Stimulated activated CD8-positive, alpha-beta memory T cell treated with anti-CD3 and anti-CD28 coated beads, Interleukin-4, amount 100 ng/mL, for 1 hour (primary cell): ENCODE measurements at places on chromosomes 16 and 17.

DNA sequence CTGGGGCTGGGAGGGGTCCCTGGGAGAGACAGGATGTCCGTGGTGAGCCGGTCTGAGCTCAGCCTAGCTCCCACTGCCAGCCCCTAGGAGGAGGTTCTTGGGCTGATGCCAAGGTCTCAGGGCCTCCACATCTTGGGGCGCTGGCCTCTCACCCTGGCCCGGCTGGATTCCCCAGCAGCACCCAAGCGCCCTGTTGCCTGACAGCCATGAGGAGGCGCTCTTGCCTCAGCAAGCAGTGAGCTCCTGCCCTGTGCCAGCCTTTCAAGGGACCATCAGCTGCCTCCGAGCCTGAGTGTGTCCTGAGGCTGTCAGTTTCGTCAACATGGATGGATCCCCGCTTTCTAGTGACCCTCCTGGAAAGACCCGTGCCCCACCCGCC lies 234.9 kb upstream of the CIBAR2 start:
- no peak for DNase-seq

- no peak for DNase-seq
Measured at GRCh38 chr17:74859459-74860228, at the start of gene GRIN2C. Gene GRIN2C (minus strand): TSS chr17:74859885. CDS start chr17:74855092, 4,793 bp downstream.

DNA sequence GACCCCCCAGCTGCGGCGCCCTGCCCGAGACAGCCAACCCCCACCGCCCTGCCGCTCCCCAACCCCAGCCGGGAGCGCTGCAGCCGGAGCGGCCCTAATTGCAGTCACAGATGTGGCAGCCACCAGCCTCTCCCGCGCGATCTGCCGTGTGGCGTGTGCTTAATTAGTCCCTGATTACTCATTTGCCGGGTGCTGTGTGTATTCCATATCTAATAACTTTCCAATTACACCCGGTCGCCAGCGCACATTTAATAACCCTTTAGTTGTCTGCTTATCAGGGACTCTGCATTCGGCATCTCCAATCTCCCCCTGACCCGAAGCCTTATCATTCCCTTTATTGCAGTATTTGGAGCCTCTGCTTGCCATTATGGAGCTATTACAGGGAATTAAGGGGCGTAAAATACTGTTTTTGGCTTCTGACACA lies 236.7 kb upstream of the CIBAR2 start:
- no peak for DNase-seq

GRCh38 chr16:52786091-52786490 lies 239.1 kb upstream of the TOX3 start:
- DNase-seq = no peak

DNA sequence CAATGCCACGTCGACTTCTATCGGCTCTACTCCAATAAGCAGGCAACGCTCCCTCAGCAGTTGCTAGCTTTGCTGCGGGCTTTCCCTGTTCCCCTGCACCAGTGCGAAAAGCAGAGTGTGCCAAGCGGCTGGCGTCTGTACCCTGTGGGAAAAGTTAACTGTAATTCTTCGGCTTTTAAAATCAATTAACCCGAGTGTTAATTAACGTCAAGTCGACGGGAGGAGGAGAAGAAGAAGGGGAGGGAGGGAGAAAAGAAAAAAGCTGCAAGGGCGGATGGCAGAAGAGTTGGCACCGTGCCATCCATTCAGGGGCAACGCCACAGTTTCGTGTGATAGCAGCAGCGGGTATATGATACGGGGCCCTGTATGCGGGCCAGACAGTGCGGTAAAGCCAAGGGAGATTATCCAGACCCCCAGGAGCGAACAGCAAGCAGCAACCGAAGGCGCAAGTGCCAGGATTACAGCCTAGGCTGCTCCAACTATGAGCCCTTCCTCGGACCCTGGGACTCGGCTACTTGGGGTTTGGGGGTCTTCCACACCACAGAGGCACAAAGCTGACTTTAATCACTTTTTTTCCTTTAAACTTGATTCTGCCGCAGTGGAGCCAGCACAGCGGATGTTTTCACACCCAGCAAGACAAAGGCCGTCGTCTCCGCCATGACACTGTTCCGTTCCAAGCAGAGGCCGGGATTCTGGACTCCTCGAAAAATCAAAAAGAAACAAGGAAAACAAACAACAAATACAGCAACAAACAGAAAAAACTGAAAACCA lies 253.8 kb upstream of the PMFBP1 start:
- no peak for DNase-seq

- DNase-seq = no peak
Measured at GRCh38 chr16:10988164-10988803, 43.9 kb downstream of the CLEC16A start.

DNA sequence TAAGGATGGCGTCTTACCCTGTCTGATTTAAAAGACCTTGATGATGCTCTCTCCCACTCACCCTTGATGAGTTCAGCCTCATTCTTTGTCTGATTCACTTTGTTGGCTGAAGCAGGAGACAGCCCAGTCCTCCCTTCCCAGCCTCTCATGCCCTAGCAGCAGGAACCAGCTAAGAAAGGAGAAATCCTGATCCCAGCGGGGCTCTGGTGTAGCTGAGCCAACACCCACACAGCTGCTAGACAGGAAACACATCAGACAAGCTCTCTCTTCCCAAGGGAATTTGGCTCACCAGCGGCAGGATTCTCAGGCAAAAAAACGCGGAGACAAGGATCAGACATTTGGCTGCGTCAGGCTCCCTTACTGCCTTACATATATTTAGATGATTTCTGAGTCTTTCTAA lies 211.5 kb downstream of the CDH11 start:
- DNase-seq = no peak

DNA sequence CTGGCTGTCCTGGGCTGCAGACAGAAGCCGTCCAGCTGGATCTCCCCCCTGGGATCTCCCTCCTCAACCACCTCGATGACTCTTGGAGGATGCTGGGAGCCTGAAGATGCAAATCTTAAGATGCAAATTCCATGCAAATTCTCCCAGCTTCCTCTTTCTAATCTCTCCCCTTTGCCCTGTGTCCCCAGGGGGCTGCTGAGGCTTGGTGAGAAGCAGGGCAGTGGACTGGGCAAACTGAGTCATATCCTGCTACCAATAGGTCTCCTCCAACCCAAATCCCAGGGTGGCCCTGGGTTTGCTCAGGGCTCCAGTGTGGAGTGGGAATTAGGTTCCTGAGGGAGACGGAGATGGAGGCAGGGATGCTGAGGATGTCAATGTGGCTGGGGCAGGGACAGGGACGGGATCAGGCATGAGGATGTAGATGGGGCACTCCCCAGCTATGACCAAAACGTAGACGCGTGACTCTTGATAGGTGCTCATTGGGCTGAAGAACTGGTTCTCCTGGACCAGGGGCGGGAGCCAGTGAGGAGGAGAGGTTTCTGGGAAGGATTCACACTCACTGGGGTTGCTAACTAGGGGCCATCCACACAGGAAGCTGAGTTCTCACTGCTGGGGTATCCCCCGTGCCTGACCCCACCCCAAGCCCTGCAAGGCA lies 3.6 kb upstream of the ALOX12B start:
- no peak for DNase-seq

GRCh38 chr16:1831186-1832075 lies 4.4 kb downstream of the FAHD1 start:
- no peak for DNase-seq

DNA sequence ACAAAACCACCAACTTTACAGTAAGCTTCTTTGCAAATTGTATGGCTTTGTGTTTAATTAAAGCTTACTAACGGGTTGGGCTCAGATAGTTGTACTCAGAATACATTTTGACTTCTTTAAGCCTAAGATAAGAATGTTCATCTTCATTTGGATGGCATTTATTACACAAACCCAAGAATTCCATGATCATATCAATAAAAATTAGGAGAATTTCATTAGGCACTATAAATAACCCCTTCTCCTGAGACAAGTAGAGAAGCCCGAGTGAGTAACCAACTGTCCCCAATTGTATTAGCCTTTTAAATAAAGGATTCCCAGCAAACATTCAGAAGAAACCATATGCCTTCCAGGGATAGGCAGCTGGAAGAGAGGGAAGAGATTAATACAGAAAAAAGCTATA lies 504.7 kb downstream of the KCNJ2 start:
- DNase-seq = no peak

DNA sequence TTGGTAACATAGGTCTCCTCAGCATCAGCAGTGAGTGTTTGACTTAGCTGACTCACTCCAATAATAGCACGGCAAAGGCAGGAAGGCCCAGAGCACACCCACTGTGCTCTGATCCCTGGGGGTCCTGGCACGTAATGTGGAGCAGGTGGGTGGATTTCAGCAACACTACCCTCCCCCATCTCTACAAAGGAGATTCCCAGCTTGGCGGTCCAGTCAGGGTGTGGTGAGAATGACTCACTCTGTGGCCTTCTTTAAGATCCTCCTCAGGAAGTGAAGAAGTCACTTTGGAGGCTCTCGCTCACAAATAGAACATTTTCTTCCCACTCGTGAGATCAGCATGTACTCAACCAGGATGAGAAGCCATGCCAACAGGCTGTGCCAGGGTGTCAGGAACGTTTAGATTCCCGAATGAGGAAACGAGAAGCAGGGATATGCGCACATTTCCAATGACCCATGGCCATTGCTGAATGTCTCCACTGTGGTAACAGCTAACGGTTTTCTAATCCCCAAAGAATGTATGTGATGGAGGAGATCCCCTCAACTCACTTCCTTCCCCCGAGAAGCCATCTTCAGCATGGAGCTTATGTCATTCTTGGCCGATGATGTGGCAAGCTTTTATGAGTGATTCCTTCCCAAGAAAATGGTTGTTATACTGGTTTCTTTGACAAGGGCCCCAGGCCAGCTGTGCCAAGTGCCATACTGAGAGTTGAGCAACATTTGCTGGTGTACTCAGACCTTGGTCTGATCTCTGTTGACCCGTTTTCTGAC lies 365.2 kb downstream of the C16orf95 start:
- DNase-seq = no peak

GRCh38 chr17:80750263-80750662 lies 205.6 kb downstream of the RPTOR start:
- no peak for DNase-seq

DNA sequence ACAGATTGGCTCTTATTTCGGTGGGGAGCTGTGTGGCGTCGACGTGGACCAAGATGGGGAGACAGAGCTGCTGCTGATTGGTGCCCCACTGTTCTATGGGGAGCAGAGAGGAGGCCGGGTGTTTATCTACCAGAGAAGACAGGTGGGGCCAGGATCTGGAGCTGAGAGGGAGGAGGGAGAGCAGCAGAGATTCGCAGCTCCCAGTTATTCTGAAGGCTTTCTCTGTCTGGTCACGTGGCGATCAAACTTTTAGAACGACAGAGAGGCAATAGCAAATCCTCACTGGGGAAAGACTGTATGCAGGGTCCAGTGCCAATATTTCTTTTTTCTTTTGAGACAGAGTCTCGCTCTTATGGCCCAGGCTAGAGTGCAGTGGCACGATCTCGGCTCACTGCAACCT lies 22.2 kb downstream of the ITGAL start:
- DNase-seq = no peak

- no peak for DNase-seq
Measured at GRCh38 chr17:1036171-1036844, 39.4 kb downstream of the TIMM22 start.

GRCh38 chr17:72788950-72789585 lies 303.4 kb downstream of the SLC39A11 start:
- DNase-seq = no peak

- no peak for DNase-seq
Measured at GRCh38 chr16:65254144-65254543, 132.3 kb upstream of the CDH11 start.

GRCh38 chr17:55233840-55234239 lies 30.9 kb upstream of the HLF start:
- DNase-seq = no peak

DNA sequence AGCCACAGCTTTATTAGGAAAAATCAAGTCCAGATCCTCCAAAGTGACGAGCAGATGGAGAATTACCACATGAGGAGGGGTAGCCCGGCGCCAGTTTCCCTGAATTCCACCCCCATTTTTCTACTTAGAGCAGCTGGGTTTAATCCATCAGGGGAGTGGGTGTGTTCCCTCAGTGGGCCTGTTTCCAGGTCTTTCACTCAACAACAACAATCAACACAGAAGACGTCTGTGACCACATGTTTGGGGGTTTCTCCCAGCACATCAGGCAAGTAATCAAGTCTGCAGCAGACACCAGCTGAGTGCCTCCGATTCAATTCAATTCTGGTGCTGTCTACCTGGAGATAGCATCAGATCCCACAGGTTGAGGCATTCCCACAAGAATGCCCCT lies 6.8 kb downstream of the SLC6A2 start:
- DNase-seq = no peak

- DNase-seq = no peak
Measured at GRCh38 chr16:72189865-72190371, 18.0 kb upstream of the PMFBP1 start.

DNA sequence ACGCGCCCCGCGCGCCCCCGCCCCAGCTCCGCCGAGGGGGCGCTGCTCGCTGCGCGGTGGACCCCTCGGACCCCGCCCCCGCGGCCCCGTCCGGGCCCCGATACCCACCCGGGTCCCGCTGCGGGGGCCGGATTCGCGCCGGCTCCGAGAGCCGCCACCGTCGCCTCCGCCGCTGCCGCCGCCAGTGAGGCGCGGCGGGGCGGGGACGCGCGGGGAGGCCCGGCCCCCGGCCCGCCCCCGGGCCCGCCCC lies at the start of gene TBC1D16:
Gene TBC1D16 (minus strand): TSS at position 186 of the 250 bp plus-strand sequence. CDS start 22,325 bp downstream, outside the sequence.
- no peak for DNase-seq

- DNase-seq = no peak
Measured at GRCh38 chr17:80703142-80703478, 158.5 kb downstream of the RPTOR start.

- no peak for DNase-seq
Measured at GRCh38 chr16:29719063-29719462, 26.7 kb downstream of the C16orf54 start.

GRCh38 chr17:81031566-81032550 lies 3.1 kb upstream of the BAIAP2 start:
- DNase-seq = no peak

DNA sequence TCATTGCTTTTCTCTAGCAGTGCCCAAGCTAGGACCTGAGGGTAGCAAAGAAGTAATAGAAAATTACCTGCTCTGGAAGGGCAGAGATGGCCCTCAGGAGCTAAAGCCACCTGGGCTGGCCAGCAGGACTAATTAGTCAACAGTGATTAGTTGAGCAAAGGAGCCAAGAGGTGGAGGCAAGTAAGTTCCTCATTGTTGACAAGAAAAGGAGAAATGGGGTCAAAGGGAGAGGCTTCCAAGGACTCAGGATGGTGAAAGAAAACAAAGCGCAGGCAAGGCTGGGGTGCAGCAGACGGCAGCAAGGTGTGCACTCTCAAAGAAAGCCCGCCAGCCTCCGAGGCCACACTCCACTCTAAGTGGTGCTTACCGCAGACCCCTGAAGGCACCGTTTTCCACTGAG lies 44.6 kb downstream of the CMTM4 start:
- no peak for DNase-seq

DNA sequence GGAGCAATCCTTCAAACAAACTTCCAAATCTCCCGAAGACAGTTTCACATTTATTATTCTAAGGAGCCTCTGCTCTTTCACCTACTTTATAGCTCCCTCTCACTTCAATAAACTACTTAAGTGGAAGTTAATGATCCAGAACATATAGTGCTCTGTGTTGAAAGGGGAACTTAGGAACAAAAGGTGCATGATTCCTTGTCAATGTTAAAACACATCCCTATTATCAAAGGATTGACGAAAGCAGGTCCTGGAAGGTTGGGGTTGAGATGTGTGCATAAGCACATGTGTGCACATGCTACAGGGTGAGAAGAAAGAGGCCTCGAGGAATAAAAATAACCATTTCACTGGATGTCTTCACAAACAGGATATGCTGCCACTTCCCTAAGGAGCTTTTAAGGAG lies 170.3 kb downstream of the SLC39A11 start:
- no peak for DNase-seq
